ENCODE measurements at places on chromosomes 4 and X.

DNA sequence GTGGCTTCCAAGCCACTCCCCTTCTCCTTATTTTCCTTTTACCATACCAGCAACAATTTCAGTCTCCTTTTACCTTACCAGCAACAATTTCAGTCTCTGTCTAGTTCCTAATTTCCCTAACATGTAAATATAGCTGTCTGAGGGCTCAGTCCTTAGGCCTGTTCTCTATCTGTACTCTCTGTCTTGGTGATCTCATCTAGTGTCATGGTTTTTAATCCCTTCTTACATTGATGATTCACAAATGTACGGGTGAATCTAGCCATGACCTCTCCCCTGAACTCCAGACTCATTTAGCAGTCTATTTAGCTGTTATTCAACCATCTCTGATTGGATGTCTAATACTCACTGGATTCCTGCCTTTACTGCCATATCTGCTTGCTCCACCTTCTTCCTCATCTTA, 7.2 kb downstream of the IL15 start:
- no peak for DNase-seq

DNA sequence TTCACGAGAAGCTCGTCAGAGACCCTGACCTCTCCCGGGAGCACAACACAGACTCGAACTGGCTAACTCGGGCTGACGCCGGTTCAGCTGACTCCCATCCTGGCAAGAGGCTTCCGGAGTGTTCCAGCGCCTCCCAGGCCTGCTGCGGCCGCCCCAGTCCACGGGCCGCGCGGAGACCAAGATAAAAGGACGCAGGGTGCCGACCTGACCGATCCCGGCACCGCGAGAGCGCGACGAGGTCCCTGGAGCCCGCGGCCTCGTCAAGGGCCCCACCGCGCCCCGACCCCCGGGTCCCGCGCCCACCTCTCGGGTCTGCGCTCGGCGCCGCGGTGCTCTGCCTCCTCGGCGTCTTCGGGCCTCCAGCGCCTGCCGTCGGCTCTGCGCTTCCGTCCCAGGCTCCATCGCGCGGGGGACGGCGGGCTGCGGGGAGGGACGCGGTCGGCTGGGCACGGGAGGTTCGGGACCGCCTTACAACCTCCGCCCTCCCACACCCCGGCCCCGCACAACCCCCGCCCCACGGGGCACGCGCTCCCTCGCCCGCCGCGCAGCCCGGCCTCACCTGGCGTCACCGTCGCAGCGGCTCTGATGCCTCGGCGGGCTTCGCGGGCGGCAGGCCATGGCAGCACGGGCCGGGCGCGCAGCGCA, 426 bp downstream of the SLBP start:
- peak; percentile 72 for DNase-seq

DNA sequence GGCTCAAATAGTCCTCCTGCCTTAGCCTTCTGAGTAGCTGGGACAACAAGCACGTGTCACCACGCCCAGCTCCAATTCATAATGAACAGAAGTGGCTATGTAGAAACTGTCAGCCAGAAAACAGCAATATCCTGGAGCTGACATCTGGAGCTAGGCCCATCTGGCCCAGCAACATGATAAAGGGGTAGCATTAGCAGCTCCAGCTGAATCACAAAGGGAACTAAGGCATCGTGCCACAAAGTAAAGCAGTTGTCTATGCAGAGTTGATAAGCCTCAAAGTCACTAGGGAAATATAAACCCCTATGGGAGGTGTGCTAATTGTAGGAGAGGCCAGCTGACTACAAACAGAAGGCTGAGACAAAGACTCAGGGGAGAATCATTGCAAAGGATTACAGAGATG, 270.5 kb upstream of the GPC4 start:
- DNase-seq, result no peak

GRCh38 chr4:57070461-57070860, 39.7 kb downstream of the IGFBP7 start:
- no peak for DNase-seq

DNA sequence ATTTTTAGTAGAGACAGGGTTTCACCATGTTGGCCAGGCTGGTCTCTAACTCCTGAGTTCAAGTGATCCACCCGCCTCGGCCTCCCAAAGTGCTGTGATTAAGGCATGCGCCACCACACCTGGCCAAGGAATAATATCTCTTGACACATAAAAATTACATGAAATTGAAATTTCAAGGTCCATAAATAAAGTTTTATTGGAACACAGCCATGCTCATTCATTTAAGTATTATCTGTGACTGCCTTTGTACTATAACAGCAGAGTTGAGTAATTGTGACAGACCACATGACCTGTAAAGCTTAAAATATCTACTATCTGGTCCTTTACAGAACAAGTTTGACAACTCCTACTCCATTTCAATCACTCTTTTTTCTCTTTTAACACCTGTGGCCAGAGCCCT, 17.8 kb upstream of the EGFL6 start:
- DNase-seq, result no peak

DNA sequence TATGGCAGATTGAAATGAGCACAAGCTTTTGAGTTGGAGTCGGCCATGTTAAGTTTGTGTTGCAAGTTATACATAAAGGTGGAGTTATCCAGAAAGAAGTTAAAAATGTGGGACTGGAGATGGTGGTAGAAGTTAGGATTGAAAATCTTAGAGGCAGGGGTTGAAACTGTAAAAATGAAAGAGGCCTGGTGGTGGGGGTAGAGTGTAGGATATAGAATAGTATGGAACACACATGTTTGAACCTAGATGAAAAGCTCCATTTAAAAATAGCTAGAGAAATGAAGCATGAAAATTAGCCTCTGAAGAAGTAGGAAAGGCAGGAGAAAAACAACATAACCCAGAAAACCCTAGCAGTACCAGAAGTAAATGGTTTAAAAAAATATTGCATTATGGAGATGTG, 131.8 kb upstream of the ENPEP start:
- no peak for DNase-seq

DNA sequence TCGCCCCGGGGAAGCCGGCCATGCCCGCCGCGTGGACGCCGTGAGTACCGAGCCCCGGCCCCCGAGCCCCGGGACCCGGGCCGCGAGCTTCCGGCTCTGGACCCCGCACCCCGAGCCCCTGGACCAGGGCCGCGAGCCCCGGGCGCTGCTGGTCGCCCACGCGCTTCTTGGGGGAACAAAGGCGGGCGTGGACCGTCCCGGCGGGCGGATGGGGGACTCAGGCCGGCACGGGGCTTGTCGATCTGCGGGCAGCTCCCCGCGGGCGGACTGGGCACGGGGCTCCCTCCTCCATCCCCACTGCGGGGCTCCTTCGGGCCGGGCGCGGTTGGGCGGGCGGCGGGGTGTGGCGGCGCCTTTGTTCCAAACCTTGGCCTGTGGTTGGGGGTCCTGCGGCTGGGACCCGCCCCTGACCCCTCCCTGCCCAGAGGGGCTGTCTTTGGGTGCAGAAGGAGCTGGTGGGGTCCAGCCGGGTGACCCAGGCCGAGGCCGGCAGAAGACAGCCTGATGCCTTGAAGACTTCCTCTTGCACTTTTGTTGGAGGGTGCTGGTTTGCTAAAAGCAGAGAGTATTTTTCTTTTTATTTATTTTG, 25.2 kb upstream of the ADD1 start:
- peak; percentile 65 for DNase-seq

DNA sequence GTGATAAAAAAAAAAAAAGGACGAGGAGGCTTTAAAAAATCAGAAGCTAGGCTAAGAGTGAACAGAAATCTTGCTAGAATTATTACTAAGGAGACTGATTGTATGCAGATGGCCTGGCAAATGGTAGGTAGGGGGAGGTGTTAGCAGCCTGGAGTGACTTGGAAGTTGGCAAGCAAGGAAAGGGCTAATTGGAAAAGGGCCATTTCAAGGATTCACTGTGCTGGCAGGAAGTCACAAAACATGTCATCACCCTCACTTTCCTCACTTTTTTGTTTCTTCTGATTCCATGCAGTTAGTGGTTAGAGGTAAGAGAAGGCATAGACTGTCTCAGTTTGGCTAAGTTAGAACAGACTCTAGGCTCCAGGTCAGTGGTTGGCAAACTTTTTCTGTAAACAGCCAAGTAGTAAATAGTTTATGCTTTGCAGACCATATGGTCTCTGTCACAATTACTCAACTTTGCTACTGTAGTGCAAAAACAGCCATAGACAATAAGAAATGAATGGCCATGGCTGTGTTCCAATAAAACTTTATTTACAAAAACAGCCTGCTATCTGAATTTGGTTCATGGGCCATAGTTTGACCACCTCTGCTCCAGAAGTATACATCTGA, 646.5 kb upstream of the ACTRT1 start:
- DNase-seq, result no peak

Measured in mucosa of descending colon (tissue), 3 donors.